ENCODE measurements at places on chromosomes 1 and 21. TPM values are rescaled to one million over a fixed set of nuclear protein-coding genes. Genes with fewer than 3 reads are reported as not detected.

GRCh38 chr1:221727146-221728036 is 14.5 kb downstream of the DUSP10 start:
- DNase-seq: no peak

The MEX3A gene
- total RNA-seq: 0.15 TPM

The FOXO6 gene
- 1.8 TPM for total RNA-seq

The F13B gene
- total RNA-seq: not detected

GRCh38 chr1:181675091-181675917 is 192.0 kb downstream of the CACNA1E start:
- no peak for DNase-seq

The PTAFR gene
- total RNA-seq: 5.2 TPM

All from left cardiac atrium (tissue), 4 donors.